Central memory CD8-positive, alpha-beta T cell (primary cell): ENCODE measurements at places on chromosomes 16 and 17.

- H3K27ac ChIP-seq, result no peak overlapping the region
- peaks cover 18% of the 10 kb centered on the region for H3K4me1 ChIP-seq
- H3K36me3 ChIP-seq, result no peaks in the 10 kb centered on the region
- H3K4me3 ChIP-seq, result no peak overlapping the region
- no peak for DNase-seq
- no peaks in the 10 kb centered on the region for H3K27me3 ChIP-seq
These were observed 252.3 kb downstream of the SNX29 start for GRCh38 chr16:12228602-12229499.

DNA sequence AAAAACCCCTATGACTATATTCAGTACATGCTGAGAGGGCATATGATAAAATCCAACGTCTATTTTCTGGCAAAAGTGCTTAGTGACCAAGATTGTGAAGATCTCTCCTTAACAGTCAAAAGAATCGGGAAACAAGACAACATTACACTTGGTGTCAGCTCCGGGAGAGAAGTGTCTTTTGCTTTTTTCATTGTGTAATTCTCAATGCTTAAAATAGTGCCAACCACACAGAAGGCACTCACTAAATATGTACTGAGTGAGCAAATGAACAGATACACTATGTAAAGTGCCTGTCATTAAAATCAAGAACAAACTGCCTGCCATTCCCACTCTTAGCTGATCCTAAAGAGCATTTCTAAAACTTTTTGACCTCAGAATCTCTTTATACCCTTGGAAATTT lies 34.1 kb downstream of the VPS53 start:
- H3K36me3 ChIP-seq, result peaks cover 11% of the 10 kb centered on the region
- no peaks in the 10 kb centered on the region for H3K27me3 ChIP-seq
- H3K4me1 ChIP-seq, result peaks cover 13% of the 10 kb centered on the region
- DNase-seq, result no peak

DNA sequence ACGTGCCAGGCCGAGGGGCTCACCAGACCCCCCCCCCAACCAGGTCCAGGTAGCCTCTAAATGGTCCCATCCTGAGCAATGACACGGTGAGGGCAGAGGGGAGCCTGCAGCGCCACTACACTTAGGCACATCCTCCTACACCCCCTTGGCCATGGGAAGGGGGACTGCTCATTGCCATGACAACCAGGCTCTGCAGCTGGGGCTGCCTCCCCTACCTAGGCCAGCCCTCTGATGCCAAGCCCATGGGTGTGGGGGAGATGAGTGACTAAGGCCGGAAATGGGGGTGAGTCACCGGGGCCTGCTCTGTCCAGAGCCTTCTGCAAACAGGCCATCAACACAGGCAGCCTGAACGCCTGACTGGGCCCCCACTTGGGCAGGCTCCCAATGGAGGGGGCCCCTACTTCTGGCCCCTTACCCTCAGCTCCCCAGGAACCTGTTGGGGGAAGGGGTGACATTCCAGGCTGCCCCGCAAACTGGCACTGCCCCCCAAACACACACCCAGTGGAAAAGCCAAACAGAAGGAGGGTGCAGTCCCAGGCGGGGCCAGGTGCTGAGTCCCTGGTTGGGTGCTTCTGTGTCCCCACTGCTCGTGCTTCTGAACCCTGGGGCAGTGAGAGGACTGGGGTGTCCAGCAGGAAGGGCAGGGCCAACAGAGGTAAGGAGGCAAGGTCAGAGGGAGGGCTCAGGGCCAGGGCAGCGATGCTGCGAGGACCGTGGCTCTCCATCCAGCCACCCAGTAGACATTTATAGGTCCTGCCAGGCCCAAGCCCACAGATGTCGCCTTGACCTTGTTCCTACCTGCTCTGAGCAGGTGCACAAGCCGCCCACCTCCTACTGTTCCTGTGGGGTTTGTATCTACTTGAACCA lies 8.2 kb downstream of the PLCD3 start:
- peaks cover 2% of the 10 kb centered on the region for H3K36me3 ChIP-seq
- no peaks in the 10 kb centered on the region for H3K27me3 ChIP-seq
- no peak for DNase-seq
- H3K4me1 ChIP-seq, result no peaks in the 10 kb centered on the region
- no peak overlapping the region for H3K4me3 ChIP-seq

DNA sequence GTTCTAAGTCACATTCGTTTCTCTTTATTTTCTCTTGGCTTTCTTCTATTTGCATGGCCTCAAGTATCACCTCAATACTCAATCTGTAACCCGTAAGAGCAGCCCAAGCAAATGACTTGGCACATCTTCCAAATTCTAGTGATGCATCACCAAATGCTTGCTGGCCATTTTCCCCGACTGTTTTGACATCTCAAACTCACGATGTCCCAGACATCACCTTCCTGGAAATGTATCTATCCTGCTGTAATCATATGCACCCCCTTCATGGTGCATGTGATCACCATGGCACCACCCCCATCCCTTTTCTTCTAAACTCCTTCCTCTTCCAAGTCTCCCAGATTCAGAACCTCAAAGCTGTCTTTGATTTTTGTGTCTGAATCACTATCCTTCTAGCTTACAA lies 24.0 kb upstream of the ABCA5 start:
- peaks cover 73% of the 10 kb centered on the region for H3K27me3 ChIP-seq
- no peaks in the 10 kb centered on the region for H3K36me3 ChIP-seq
- no peak overlapping the region for H3K27ac ChIP-seq
- no peak overlapping the region for H3K4me3 ChIP-seq
- no peak for DNase-seq

- no peak overlapping the region for H3K4me3 ChIP-seq
- H3K4me1 ChIP-seq, result no peaks in the 10 kb centered on the region
- no peak overlapping the region for H3K27ac ChIP-seq
- no peaks in the 10 kb centered on the region for H3K36me3 ChIP-seq
These were observed 76.7 kb upstream of the CBX4 start for GRCh38 chr17:79915850-79916430.

DNA sequence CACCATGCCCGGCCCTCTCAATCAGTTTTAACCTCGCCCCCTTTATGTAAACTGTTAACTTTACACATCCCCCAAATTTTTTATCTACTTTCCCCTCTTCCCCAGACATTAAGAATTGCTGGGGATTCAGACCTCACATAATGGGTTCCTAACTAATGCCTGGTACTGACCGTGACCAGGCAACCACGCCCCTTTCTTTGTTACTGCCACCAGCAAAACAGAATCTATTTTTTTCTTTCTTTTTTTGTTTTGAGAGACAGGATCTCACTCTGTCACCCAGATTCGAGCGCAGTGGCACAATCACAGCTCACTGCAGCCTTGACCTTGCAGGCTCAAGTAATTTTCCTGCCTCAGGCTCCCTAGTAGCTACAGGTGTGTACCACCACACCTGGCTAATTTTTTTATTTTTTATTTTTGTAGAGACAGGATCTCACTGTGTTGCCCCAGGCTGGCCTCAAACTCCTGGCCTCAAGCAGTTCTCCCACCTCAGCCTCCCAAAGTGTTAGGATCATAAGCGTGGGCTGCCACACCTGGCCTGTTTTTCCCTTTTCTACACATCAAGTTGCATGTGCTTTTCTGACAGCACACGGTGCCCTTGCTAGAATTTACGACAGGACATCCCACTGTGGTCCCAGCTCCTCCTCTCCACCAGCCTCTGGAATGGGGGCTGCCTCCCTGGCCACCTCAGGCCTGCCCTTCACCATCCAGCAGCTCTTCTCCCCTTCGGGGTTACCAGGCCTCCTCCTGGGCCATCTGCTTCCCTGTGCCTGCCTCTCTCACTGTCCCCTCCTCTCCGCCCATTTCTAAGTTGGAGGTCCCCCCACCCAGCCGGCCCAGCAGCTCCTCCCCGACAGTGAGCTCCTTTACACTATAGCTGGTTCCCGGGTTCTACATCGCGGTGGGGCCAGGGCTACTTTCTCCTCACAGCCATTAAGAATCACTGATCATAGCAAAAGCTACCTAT lies 10.8 kb downstream of the CPNE2 start:
- H3K4me3 ChIP-seq, result no peak overlapping the region
- peaks cover 2% of the 10 kb centered on the region for H3K36me3 ChIP-seq
- H3K4me1 ChIP-seq, result peaks cover 32% of the 10 kb centered on the region
- no peaks in the 10 kb centered on the region for H3K27me3 ChIP-seq
- no peak for DNase-seq

- no peak overlapping the region for H3K4me3 ChIP-seq
- peaks cover 8% of the 10 kb centered on the region for H3K4me1 ChIP-seq
- peaks cover 78% of the 10 kb centered on the region for H3K27me3 ChIP-seq
- H3K36me3 ChIP-seq, result no peaks in the 10 kb centered on the region
These were observed 16.9 kb upstream of the CCL22 start for GRCh38 chr16:57341441-57342303.

DNA sequence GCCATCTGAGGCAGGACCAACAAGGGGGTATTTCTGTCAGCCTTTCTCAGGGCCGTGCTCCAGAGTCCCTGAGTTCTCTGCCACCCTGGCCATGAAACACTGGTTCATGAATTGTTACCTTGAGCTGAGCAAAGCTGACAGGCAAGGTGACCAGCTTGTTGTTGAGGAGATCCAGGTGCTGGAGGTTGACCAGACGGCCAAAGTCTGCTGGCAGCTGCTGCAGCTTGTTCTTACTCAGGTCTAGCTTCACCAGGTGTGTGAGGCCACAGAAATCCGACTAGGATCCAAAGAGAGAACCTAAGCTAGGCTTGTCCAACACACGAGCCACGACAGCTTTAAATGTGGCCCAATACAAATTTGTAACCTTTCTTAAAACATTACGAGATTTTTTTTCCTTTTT lies 4.7 kb downstream of the LRRC59 start:
- no peaks in the 10 kb centered on the region for H3K27me3 ChIP-seq
- no peak overlapping the region for H3K4me3 ChIP-seq
- peaks cover 64% of the 10 kb centered on the region for H3K36me3 ChIP-seq
- H3K4me1 ChIP-seq, result peaks cover 34% of the 10 kb centered on the region
- no peak overlapping the region for H3K27ac ChIP-seq

- no peaks in the 10 kb centered on the region for H3K27me3 ChIP-seq
- peaks cover 2% of the 10 kb centered on the region for H3K36me3 ChIP-seq
- no peak overlapping the region for H3K4me3 ChIP-seq
- no peak for DNase-seq
- H3K27ac ChIP-seq, result no peak overlapping the region
- H3K4me1 ChIP-seq, result no peaks in the 10 kb centered on the region
These were observed 32.9 kb downstream of the SNX29 start for GRCh38 chr16:12009462-12009861.
